Fibroblast of villous mesenchyme (primary cell): ENCODE measurements at places on chromosomes 3 and 15.

GRCh38 chr3:46946856-46947545, 29.5 kb downstream of the CCDC12 start:
- peak; percentile 83 for DNase-seq

- no peak for DNase-seq
Observed at GRCh38 chr15:52099651-52100272, 12.8 kb downstream of the BCL2L10 start.

GRCh38 chr15:65298731-65299130, 2.9 kb downstream of the RNU5A-1 start:
- no peak for DNase-seq

- no peak for DNase-seq
Observed at GRCh38 chr15:90994059-90994416, 297 bp downstream of the PRC1 start.

GRCh38 chr3:9617056-9617455, 32.2 kb upstream of the MTMR14 start:
- DNase-seq, result no peak

DNA sequence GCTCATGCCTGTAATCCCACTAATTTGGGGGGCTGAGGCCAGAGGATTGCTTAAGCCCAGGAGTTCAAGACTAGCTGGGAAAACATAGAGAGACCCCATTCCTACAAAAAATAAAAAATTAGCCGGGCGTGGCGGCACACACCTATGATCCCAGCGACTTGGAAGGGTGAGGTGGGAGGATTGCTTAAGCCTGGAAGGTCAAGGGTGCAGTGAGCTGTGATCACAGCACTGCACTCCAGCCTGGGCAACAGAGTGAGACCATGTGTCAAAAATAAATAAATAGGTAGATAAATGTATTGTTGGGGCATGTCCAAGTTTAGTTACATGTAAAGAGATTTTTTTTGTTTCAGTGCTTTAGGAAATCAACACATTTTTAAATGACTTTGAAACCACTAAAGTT, 36.4 kb downstream of the SLC12A1 start:
- DNase-seq, result no peak

DNA sequence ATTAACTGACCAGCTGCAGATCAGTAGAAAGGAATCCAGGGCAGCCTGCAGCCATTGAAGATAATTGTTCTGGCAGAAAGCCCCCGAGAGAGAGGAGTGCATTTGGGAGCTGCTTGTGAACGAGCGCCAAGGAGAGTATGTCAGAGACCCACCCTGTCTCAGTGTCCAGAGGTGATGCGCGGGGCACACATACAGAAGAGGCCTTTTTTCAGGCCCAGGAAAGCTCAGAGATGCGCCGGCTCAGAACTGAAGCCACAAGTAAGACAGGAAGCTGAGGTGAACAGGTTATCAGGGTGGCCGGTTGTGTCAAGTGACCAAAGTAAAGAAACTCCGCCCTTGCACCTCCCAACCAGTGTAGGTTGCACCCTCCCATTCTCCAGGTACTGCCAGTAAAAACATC, 59.8 kb upstream of the HEG1 start:
- DNase-seq, result peak; percentile 69

GRCh38 chr15:39770748-39771689, 11.6 kb downstream of the FSIP1 start:
- peak; percentile 86 for DNase-seq

DNA sequence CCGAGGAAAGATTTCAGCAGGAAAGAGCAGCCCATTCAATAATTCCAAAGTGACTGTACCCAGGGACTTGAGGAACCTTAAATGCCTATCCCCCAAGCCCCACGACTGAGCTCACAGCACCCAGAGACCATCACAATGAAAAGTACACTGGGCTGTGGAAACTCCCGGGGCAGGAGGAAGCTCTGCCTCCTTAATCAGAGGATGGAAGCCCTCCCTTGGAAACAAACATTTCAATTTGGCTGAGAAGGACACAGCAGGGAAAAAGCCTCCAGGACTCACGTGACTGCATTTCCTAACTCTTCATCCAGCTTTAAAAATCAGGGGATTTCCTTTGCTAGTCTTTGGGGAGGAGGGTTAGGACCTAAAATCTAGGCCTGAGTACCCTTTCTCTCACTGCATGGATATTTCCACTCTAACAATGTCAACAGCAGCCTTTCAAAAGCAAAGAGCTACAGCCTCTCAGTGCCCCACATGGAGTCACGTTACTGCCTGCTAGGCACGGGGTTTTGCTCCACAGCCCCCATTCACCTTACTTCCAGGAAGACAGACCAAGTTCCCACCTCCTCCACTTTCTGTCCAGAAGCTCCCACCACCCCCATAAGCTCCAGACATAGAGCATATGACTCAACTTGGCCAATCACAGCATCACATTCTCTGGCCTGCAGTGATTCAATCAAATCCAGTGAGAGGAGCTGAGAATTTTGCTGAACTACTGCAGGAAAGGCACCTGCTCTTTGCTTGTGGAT, 68.9 kb upstream of the WNT5A start:
- no peak for DNase-seq

DNA sequence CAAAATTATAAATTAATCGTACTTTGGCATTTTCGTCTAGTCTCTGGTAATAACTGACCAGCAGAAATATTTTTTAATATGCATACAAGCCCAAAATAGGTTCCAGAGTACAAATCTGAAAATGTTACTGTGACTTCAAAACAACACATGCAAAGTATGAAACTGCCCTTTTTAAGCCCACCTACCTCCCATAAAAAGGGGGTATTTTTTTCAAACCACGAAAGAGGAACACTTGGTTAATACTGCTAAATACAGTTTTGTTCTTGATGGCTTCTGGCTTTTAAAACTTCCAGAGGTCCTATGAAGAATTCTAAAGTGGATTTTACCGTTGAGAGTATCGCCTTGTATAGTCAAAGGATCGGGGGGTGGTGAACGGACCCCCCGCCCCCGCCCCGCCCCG, 610.7 kb downstream of the FOXP1 start:
- no peak for DNase-seq

DNA sequence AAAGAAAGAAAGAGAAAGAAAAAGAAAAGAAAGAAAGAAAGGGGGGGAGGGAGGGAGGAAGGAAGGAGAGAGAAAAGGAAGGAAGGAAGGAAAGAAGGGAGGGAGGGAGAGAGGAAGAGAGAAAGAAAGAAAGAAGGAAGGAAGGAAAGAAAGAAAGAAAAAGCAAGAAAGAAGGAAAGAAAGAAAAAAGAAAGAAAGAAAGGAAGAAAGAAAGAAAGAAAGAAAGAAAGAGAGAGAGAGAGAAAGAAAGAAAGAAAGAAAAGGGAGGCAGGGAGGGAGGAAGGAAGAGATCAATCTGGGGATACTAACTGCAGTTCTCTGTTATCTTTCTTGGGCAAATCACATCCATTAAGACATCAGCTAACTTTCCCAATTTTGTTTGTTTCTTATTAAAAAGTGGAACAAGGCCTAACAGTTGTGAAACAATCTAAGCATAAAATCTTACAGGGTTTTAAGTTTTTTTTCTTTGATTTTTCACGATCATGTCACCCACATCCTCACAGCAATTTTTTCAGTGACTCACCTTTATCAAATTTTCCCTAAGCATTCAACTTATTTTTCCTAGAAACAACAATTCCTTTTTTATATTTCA, 36.8 kb downstream of the TBC1D2B start:
- DNase-seq, result no peak

DNA sequence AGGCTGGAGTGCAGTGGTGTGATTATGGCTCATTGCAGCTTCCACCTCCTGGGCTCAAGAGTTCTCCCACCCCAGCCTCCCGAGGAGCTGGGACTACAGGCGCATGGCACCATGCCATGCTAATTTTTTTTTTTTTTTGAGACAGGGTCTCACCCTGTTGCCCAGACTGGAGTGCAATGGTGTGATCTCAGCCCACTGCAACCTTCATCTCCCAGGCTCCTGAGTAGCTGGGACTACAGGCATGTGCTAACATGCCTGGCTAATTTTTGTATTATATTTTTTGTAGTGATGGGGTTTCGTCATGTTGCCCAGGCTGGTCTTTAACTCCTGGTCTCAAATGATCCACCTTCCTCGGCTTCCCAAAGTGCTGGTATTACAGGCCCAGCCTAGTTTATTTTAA, 4.0 kb downstream of the TEX9 start:
- DNase-seq, result no peak

DNA sequence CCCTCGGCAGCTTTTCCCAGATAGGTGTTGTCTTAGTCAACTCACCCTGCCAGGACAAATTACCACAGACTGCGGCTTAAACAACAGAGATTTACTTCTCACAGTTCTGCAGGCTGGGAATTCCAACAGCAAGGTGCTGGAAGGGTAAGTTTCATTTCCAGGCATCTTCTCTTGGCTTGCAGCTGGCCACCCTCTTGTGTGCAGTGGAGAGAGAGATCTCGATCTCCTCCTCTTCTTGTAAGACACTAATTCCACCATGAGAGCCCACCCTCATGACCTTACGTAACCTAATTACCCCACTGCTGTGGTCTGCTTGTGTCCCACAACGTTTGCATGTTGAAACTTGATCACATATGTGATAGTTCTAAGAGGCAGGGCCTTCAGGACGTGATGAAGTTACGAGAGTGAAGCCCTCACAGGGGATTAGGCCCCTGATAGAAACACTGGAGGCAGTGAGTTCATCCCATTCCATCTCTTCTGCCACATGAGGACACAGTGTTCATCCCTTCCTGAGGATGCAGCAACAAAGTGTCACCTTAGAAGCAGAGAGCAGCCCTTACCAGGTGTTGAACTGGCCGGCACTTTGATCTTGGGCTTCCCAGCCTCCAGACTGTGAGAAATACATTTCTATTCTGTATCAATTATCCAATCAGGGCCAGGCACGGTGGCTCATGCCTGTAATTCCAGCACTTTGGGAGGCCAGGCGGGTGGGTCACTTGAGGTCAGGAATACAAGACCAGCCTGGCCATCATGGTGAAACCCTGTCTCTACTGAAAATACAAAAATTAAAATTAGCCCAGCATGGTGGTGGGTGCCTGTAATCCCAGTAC, 247.7 kb downstream of the PLCL2 start:
- no peak for DNase-seq

- peak; percentile 51 for DNase-seq
Observed at GRCh38 chr3:55873523-55874254, 386.6 kb upstream of the WNT5A start.

GRCh38 chr3:43909149-43909548, 218.4 kb downstream of the ABHD5 start:
- DNase-seq, result no peak

DNA sequence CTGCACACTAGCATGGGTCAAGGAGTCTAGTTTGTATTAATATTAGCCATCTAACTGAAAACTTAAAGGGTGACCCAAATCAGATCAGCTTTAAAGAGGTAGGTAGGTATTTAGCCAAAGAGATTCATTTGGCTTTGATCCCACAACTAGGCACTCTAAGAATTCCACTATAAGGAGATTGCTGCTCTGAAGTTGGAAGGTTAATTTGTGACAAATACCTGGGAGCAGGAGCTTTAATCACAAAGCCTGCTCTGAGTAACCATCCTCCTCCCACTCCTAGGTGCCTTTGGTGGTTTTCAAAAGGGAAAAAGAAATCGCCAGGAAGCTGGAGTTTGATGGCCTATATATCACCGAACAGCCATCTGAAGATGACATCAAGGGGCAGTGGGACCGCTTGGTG, 120.3 kb upstream of the CHRM5 start:
- no peak for DNase-seq

DNA sequence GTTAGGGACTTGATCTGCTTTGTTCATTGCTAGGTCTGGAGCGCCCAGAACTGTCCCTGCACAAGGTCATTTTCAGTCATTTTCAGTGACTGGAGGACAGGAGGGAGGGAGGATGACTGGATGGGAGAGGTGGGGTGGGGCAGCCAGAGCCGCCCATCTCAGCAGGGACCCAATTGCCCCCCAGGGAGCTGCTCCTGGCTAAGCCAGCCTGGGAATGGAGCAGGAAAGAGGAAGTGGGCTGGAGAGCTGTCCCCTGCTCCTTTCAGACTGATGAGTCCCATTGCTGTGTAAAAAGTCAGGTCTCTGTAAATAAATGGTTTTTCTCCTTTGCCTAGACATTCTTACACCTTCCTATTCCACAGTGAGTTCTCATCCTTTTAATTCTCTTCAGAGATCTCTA, 98.4 kb upstream of the RAD18 start:
- no peak for DNase-seq

GRCh38 chr15:82056958-82057823, 11.4 kb upstream of the MEX3B start:
- DNase-seq, result no peak
